ENCODE measurements at places on chromosomes 7 and 10. TPM values are rescaled to one million over a fixed set of nuclear protein-coding genes. Genes with fewer than 3 reads are reported as not detected.

- H3K4me3 ChIP-seq, result no peak overlapping the region
- H3K4me1 ChIP-seq, result no peaks in the 10 kb centered on the region
- no peaks in the 10 kb centered on the region for H3K27me3 ChIP-seq
Observed at GRCh38 chr10:106078895-106079576, 1085.5 kb downstream of the SORCS1 start.

- H3K4me3 ChIP-seq, result no peak overlapping the region
- DNase-seq, result no peak
- no peaks in the 10 kb centered on the region for H3K4me1 ChIP-seq
- no peak overlapping the region for H3K27ac ChIP-seq
- no peaks in the 10 kb centered on the region for H3K36me3 ChIP-seq
Observed at GRCh38 chr10:90993340-90993739, 72.5 kb upstream of the ANKRD1 start.

- H3K4me3 ChIP-seq, result no peak overlapping the region
- peaks cover 19% of the 10 kb centered on the region for H3K4me1 ChIP-seq
- no peaks in the 10 kb centered on the region for H3K36me3 ChIP-seq
- no peaks in the 10 kb centered on the region for H3K27me3 ChIP-seq
- no peak overlapping the region for H3K27ac ChIP-seq
Observed at GRCh38 chr10:63240807-63241206, 107.7 kb downstream of the NRBF2 start.

DNA sequence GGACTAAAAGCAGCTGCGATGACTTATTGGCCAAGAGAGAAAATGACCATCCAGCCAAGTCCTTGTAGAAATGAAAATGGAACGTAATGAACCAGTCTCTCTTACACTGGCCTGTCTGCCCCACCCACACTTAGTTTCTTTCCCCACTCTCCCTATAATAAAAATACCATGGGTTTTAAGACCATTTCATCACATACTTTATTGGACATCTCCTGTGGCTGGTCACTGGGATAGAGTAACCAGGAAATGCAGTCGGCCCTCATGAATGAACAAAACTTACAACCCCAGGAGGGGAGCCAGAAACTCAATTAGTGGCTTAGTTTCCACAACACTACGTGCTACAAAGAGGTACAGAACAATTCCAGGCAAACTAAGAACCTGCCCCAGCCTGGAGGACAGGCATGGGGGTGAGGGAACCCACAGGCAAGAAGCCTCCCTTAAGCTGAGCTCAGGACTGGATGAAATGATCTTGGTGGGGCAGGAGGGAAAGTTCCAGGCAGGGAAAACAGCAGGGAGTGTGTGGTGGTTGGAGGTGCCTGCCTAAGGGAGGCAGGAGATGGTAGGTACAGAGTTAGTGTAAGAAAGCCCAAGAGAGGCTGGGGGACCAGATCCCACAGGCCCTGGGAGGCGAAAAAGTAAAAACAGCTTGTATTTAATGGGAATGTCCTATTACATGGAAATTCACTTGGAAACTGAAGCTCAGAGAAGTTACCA is 29.6 kb downstream of the MKI67 start:
- no peak overlapping the region for H3K4me3 ChIP-seq
- H3K27me3 ChIP-seq, result no peaks in the 10 kb centered on the region
- no peak overlapping the region for H3K27ac ChIP-seq
- no peak for DNase-seq
- H3K4me1 ChIP-seq, result no peaks in the 10 kb centered on the region
- H3K36me3 ChIP-seq, result no peaks in the 10 kb centered on the region

DNA sequence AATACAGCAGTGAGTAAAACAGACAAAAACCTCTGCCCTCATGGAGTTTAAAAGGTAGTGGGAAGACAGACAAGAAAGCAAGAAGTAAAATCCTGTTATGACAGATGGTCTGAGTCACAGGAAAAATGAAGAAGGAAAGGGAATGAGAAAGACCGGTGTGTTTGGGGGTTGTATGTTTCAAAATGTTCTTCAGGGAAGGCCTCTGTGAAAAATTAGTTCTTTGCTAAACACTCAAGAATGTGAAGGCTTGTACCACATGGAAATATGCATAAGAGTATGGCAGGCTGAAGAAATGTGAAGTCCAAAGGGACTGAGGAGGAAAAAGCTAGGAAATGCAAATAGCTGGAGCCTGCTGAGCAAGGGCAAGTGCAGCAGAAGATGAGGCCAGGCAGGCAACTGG is 315.9 kb upstream of the SEMA3A start:
- H3K27me3 ChIP-seq, result no peaks in the 10 kb centered on the region
- H3K27ac ChIP-seq, result no peak overlapping the region
- H3K4me3 ChIP-seq, result no peak overlapping the region
- DNase-seq, result no peak

Gene KEL
- 0.64 TPM for total RNA-seq

Data from pancreas (tissue), 10 donors.